ENCODE measurements at places on chromosomes 1 and 21.

DNA sequence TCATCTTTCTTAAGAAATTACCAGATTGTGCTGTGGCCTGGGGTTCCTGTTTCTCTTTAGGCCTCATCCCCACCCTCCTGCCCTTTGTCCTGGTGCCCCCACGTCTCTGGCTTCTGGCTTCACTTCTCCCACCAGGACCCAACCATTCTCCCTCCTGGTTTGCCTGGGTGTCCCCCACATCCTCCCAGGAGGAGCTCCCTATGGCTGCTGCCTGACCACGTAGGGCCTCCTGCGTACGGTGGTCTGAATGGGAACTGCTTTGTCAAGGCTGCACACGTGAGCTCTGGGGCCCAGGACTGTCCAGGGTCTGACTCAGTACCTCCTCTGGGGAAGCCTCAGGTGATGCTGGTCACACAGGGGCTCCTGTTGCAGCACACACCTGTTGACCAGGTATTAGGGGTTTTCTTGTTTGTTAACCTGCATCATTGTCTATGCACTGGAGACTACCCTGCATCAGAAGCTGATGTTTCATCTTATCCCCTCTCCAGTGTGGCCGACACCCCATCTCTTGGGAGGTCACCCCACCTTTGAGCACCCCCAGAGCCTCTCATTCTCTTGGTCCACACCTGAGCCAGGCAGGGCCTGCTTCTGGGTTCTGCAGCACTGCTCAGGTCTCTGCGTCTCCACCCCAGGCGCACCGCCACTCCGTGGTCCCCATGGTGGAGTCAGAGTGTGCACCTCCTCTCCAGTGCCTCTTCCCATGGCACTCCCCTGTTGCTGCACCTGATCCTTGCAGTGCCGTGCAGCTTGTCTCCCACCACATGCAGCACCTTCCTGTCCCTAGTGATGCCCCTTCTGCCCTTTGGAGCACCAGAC lies 65.8 kb downstream of the S100B start:
- no peak for DNase-seq

GRCh38 chr1:204306076-204306475 lies 53.7 kb downstream of the PLEKHA6 start:
- DNase-seq, result no peak

GRCh38 chr1:85464497-85465098 lies 361 bp downstream of the DDAH1 start:
- DNase-seq, result peak; percentile 30

DNA sequence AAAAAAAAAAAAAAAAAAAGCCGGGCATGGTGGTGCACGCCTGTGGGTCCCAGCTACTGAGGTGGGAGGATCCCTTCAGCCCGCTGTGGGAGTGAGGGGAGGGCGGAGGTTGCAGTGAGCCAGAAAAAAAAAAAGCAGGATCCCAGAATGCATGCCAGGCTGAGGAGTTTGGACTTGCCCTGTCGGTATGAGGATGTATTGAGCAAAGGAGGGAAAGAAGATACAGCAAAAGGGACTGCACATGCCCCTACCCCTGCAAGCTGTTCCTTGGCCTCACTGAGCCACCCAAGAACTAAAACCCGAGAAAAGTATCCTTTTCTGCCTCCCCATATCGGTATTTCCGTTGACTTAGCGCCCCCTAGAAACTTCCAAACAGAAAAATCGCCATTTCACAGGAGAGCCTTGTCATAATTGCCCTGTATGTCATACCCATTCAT lies 1.3 kb upstream of the GPATCH4 start:
- DNase-seq, result peak; percentile 26

DNA sequence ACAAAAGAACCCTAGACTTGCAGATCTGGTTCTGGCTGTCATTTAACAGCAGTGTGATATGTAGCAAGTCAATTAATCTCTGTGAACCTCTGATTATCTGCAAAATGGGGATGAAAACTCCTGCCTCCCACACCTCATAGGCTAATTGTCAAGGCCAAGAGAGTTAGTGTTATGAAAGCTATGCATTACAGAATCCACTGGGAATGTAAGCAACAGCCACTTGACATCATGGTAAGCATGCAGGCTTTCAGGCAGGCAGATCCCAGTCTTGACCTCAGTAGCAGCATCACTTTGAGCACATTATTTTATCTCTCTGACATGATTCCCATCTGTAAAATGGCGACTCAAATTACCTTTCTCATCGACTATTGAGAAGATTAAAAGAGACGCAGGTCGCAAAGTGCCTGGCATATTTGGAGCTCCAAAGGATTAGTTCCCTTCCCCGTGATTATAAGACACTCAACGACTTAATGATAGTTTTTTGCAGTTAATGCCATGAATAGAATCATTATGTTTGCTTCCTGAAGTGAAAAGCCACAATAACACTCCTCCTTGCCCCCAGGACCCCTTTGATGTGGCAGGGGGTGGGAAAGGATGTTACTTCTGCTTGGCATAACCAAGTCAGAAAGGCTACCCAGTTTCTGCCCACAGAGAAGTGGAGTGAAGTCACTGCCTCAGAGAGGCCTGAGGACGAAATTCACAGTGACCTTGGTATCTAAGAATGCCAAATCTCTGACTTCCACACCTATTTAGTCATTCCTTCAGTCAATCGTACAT lies 273.0 kb upstream of the NFIA start:
- no peak for DNase-seq

DNA sequence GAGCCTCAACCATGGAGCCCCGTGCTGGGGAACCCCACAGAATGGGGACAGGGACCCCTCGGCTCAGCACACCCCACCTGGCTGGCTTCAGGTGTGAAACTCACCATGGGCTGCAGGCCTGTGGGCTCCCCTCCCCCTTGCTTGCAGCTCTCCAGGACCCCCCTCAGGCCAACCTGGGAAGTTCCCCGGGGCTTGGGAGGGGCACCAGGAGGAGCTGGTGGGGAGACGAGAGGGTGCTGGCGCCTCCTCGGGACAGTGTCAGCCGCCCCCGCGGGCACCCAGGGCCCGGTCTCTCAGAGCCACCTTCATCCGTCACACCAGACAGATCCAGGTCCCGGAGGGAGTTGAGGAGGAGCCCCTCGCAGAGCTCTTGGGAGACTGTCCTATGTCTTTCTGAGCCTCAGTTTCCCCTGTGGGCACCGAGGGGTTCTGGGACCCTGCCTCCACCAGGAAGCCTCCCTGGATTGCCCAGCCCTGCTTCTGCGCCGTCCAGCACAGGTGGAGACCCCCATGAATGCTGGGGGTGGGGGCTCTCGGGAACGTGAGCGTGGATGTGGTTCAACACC lies 657 bp upstream of the TNFRSF18 start:
- DNase-seq, result no peak

DNA sequence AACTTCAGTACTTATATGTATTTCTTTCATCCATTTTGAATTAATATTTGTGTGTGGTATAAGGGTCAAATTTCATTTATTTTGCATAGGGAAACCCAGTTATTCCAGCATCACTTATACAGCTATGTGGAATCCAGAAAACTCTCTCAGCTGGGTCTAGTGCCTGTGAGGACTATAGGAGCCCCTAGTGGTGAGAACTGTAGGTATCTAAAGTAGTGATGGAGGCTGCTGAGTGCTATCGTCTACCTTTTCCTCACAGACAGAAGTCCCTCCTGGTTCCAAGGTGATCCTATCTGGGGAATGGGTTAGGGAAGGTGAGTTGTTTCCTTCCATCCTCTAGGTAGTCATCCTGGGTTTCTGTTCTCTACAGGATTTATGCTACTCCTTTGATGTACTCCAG lies 352.0 kb upstream of the C1orf87 start:
- no peak for DNase-seq

DNA sequence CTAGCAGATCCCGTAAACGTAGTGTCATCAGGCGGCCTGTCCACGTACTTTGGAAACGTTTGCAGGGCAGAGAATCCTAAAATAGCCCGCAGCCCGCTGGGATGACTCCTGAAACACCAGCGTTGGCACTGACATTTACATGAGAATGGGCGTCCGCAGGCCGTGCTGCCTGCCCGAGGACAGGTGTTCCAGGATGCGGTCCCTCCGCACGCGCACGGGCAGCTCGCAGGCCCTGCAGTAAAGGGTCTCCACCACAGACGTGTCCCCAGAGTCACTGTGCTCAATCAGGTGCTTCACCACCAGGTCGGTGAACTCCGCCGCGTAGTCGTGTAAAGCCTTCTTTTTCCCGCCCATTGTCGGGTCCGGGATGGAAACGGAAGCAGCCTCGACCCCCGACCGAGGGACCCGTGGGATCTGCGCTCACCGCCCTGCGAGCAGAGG lies 5.8 kb upstream of the CCDC27 start:
- DNase-seq, result no peak

GRCh38 chr1:33666616-33667015 lies 194.2 kb downstream of the ZSCAN20 start:
- no peak for DNase-seq

DNA sequence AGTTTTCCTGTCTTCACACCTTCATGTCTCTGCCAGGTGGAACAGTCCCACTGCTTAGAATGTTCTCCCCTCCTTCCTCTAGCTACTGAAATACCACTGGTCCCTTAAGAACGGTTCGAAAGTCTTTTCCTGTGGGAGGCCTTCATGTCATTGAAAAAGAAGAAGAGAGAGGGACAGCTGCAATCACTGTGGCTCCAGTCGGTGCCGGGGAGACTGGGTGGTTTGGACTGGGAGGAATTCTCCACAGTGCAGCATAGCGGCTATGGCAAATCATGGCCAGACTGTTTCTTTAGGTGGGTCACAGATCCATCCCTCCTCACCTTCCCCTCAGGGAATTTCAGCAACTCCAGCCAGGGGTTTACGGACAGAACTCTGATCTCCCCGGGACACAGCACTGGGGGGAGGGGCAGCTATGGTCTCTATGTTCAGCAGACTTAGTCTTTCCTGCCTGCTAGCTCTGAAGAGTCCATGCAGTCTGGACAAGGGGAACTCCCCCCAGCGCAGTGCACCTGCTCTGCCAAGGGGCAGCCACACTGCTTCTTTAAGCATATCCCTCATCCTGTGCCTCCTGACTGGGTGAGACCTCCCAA lies 567.2 kb downstream of the SMYD3 start:
- DNase-seq, result no peak

GRCh38 chr21:38987633-38988508 lies 182.1 kb downstream of the ETS2 start:
- no peak for DNase-seq

GRCh38 chr1:236288620-236288976 lies 6.8 kb upstream of the ERO1B start:
- no peak for DNase-seq

- no peak for DNase-seq
Observed at GRCh38 chr1:216420263-216420662, 3.0 kb downstream of the USH2A start.

GRCh38 chr1:241612533-241613477 lies 27.4 kb downstream of the CHML start:
- DNase-seq, result no peak

GRCh38 chr1:59350521-59350920 lies 53.6 kb downstream of the FGGY start:
- DNase-seq, result no peak

GRCh38 chr1:21622466-21623315 lies 46.5 kb downstream of the RAP1GAP start:
- DNase-seq, result peak; percentile 59

GRCh38 chr1:93056214-93056613 lies 22.9 kb upstream of the MTF2 start:
- no peak for DNase-seq

GRCh38 chr1:234962340-234962989 lies 166.2 kb downstream of the TOMM20 start:
- peak; percentile 48 for DNase-seq

DNA sequence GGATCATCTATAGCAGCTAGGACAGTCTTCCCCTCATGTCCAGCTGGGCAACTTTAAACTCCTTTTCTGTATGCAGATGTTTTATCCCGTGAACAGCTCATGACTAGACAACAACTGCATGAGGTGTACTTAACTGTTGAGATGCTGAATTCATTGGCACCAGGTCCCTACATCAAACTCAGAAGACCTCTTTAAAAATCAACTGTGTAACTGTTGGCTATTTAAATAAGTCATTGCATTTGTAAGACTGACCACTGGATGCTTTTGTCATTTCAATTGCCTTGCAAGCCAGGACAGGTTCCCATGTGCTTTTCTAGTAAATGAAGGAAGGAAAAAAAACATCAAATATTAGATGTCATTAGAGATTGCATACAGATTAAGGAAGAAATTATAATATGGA lies 28.3 kb upstream of the GORAB start:
- no peak for DNase-seq

- DNase-seq, result no peak
Observed at GRCh38 chr21:45559216-45560105, 17.2 kb upstream of the SLC19A1 start.

- no peak for DNase-seq
Observed at GRCh38 chr1:164930241-164930640, 371.3 kb downstream of the PBX1 start.

GRCh38 chr1:41883507-41883906 lies 35.2 kb downstream of the HIVEP3 start:
- no peak for DNase-seq

DNA sequence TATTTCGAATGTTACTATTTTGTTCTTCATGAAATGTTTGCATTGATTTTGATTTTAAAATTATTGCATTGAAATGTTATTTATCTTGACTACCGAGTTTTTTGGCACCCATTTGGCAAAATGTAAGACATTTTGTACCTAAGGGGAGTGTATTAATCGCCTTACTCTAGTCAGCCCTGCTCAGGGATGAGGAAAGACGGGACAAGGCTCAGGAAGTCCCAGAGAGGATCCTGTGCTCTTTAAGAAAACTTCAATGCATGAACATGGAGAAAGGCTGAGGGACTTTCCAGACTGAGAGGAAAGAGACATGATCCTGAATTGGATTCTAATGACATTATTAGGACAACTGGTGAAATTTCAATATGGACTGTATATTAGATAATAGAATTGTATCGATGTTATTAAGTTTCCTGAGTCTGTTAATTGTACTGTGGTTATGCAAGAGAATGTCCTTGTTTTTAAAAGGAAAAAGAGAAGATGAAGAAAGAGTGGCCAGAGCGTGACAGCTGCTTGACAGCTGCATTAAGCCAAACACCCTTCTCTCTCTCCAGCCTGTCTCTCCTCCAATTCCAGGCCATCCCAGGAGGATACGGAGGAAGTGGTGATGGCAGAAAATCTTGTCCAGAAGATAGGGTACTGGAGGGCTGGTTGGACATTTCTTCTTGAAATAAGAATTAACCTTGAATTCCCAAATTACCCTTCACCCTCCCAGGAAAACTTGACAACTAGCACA lies 66.0 kb downstream of the PLEKHA6 start:
- no peak for DNase-seq

DNA sequence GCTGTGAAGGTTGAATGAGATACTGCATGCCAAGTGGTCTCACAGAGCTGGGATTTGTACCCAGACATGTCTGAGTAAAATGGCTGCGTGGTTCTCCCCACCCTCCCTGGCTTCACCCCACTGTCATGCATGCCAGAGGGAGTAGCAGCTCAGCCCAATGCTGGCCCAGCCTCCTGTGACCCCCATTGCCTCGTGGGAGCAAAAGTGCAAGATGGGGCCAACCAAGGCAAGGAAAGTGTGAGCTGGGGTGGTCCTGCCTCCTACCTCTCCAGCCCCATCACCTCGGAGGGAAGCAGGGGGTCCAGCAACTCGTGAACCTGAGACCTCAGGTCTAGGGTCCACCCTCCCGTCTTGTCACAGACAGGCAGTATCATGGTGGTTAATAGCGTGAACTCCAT lies 209.8 kb upstream of the GRIK3 start:
- DNase-seq, result no peak
